ENCODE measurements at places on chromosomes 5 and 9. TPM values are rescaled to one million over a fixed set of nuclear protein-coding genes. Genes with fewer than 3 reads are reported as not detected.

HRCT1 gene
- total RNA-seq, result not detected

C1QTNF3 gene
- total RNA-seq, result 2.7 TPM

SLC35D2 gene
- total RNA-seq, result 1.5 TPM

C6 gene
- total RNA-seq, result not detected

C1QTNF2 gene
- total RNA-seq, result not detected

SPATA31C1 gene
- total RNA-seq, result not detected

CDKN2A gene
- 0.43 TPM for total RNA-seq

DMRT2 gene
- total RNA-seq, result not detected

DNA sequence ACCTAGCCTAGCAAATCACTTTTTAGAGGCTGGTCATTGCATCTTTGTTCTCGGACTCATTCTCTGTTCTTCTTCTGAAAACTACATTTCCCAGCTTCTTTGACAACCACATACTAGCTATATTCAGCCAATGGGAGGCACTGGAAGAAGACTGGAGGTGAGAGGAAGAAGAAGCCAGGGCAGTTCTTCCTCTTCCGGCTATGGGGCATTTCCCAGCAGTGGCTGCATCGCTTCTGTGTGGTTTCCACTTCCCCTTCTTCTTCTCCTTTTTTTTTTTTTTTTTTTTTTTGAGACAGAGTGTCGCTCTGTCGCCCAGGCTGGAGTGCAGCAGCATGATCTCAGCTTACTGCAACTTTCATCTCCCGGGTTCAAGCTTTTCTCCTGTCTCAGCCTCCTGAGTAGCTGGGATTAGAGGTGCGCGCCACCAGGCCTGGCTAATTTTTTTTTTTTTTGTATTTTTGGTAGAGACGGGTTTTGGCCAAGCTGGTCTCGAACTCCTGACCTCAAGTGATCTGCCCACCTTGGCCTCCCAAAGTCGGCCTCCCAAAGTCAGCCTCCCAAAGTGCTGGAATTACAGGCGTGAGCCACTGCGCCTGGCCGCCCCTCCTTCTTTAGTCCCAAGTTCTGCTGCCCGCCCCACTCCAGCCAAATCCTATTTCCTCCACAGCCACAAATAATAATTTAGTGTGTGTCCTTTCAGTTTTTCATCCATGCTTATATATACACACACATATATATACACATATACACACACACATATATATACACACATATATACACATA lies 6.9 kb upstream of the UBAP1 start:
- no peak for DNase-seq

GRCh38 chr9:89000973-89001916 lies 10.0 kb downstream of the S1PR3 start:
- no peak for DNase-seq

DNA sequence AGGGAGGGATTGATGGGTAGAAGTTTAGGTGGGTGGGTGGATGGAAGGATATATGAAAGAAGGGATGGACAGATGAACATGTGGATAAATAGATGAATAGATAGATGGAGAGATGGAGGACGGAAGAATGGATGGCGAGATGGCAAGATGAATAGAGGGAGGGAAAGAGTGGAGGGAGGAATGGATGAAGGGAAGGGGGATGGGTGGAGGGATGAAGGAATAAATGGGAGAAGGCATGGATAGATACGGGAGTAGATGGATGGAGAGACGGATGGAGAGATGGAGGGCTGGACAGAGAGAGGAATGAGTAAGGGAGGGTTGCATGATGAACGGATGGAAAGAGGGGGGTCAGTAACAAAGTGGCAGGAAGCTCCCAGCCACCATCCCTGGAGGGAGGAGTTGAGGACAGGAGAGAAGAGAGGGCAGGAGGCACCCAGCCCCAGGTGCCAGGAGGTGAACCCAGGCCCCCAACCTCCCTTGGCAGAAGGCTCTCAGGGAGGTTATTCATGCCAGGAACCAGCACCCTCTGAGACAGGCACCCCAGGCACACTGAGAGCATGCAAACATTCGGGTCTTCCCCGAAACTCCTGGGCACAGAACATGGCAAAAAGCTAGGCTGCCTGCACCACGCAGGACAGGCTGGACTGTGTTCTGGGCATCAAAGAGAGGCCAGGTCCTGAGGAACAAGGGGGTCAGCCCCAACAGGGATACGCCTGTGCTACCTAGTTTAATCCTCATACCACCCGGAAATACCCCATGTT lies 9.1 kb downstream of the SARDH start:
- no peak for DNase-seq

GRCh38 chr9:90086101-90086511 lies 481.3 kb downstream of the GADD45G start:
- no peak for DNase-seq

GRCh38 chr5:21688655-21689054 lies 1164.5 kb downstream of the CDH12 start:
- DNase-seq, result no peak

GRCh38 chr5:149834246-149834855 lies 104.2 kb downstream of the PPARGC1B start:
- DNase-seq, result no peak

GRCh38 chr5:54243483-54244080 lies 66.8 kb downstream of the ARL15 start:
- no peak for DNase-seq

DNA sequence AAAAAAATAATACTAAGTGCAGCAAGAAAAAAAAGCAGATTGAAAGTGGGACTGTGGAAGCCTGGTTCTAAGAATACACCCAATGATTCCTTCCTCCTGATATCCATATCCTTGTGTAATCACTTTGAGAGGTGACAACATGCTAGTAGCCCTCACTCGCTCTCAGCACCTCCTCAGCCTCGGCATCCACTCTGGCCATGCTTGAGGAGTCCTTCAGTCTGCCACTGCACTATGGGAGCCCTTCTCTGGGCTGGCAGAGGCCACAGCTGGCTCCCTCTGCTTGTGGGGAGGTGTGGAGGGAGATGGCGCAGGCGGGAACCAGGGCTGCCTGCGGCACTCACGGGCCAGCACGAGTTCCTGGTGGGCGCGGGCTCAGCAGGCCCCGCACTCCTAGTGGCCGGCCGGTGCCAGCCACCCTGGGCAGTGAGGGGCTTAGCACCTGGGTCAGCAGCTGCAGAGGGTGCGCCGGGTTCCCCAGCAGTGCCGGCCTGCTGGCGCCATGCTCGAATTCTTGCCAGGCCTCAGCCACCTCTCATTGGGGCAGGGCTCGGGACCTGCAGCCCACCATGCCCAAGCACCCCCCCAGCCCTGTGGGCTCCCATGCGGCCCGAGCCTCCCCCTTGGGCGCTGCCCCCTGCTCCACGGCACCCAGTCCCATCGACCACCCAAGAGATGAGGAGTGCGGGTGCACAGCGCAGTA lies 24.5 kb upstream of the SELENOP start:
- DNase-seq, result no peak
